ENCODE measurements at places on chromosomes 2 and 18.

- no peak for DNase-seq
Observed at GRCh38 chr2:207920321-207920720, 105.0 kb downstream of the PLEKHM3 start.

DNA sequence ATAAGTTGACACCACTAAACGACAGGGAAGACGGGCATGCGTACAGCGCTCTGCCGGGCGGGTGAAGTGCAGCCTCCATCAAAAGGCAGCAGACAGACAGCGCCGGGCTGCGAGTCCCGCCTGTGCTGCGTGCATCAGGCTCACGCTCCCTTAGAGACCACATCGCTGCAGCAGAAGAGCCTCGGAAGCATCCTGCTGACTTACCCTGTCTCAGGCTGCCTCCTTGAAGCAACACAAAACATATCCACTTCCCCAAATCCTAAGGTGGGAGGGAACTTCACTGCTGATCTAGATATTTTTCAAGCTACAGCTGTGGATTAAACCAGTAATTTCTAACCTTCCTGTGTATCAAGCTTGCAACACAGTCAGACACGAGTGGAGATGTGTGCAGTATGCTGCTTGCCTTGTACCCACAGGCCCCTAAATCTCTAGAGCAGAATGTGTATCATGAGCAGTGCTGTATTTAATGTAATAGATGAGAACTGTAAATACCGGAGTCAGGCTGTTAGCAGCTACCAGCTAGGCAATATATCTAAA lies 6.4 kb downstream of the MYT1L start:
- DNase-seq, result no peak

GRCh38 chr2:173062801-173063200 lies 12.8 kb upstream of the MAP3K20 start:
- no peak for DNase-seq

- DNase-seq, result peak; percentile 88
Observed at GRCh38 chr2:222722327-222722946, 51.0 kb downstream of the MOGAT1 start.

DNA sequence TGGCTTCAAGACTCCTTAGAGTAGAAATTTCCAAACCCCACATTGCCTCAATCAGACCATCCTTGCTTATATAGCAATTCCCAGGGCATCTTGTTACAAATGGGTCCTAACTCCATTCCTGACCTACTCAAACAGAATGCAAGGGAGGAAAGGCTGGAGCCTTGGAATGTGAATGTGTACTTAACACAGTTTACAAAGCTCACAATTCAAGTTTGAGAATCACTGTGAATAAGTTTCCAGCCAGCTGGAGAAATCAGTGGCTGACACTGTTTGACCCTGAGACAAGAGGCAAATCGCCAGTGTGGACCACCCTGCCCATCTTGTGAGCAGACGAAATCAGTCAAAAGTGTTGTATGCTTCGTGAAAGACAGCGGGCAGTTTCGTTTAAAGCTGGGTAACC lies 65.5 kb downstream of the SOWAHC start:
- peak; percentile 29 for DNase-seq

- DNase-seq, result no peak
Observed at GRCh38 chr18:45231617-45232016, 383.7 kb upstream of the SLC14A2 start.

DNA sequence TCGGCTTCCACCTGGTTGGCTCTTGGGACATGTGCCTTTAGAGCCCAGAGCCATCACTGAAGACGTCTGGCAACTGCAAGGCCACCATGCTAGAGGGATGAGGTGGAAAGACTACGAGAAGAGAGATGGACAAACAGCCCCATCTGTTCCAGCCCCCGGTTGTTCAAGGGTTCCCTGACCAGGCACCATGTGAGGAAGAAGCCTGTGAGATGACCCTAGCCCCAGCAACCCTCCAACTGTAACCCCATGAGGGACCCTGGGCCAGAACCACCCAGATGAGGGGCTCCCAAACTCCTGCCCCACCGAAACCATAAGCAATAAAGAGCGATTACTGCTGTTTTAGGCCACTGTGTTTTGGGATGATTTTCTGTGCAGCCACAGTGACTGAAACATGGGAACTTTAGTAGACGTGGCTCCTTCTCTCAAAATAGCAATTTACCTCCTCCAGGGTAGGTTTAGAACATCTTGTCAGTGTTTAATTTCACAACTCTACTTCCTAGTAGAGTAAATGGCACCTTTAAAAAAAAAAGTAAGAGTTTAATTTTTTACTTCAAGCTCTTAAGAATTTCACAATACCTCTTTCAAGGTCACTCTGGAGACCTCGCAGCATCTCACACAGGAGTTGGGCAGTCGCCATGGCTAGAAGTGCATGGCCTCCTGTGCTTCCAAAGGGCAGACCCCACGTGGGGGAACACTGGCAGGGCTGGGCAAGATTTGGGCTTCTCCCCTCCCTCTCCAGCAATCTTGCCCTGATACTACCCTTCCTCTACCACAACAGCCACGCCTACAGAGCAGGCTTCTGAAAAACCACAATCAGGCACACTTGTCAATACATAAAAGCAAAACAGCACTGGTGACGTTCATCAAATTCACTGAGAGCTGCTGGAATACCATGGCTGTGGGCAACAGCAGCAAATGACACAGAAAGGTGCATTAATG lies 48.8 kb downstream of the TMEM163 start:
- no peak for DNase-seq

DNA sequence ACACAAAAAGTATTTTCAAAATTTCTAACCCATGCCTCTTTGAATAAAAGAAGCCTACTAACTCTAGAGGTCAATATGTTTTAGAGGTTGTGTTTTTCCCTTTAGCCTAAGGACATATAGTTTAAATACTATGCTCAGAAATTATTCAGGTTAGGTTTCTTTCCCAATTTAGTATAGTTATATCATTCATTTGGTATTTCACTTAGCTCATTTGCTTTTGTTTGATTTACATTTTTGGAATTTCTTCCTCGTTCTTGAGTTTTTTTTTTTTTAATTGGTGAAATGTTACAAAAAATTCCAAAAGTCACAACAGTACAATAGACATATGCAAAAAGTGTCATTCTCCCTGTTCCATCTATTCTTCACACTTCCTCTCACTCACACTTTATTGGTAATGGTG lies 371.3 kb upstream of the TNP1 start:
- no peak for DNase-seq

- peak; percentile 44 for DNase-seq
Observed at GRCh38 chr18:73752965-73753364, 394.7 kb downstream of the FBXO15 start.

DNA sequence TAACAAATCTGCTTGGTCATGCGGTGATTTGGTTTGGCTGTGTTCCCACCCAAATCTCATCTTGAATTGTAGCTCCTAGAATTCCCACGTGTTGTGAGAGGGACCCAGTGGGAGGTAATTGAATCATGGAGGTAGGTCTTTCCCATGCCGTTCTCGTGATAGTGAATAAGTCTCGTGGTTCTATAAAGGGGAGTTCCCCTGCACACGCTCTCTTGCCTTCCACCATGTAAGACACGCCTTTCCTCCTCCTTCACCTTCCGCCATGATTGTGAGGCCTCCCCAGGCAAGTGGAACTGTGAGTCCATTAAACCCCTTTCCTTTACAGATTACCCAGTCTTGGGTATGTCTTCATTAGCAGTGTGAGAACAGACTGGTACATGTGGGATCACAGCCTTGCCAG lies 36.7 kb downstream of the TRABD2A start:
- DNase-seq, result no peak

DNA sequence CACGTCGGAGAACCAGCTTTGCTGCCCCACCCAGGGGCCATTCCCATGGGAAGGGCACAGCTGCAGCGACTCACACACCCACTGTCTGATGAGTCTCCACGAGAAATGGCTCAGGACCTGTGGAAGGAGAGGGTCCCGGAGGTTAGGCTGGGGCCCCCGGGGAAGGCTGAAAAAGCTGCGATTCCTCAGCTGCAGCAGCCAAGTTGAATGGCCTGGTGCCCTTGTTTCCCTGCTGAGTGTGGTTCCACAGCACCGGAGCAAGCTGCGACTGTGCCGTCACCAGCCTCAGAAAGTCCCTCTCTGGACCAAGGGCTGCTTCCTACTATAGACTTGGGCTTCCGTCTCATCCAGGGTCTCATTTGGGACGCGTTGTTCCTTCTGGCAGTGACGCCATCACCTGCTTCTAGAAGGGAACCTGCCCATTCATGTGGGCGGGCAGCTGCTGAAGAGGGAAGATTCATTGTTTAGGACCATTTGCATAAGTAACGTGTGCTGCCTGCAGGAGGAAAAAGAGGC lies 180.2 kb downstream of the INHBB start:
- no peak for DNase-seq

DNA sequence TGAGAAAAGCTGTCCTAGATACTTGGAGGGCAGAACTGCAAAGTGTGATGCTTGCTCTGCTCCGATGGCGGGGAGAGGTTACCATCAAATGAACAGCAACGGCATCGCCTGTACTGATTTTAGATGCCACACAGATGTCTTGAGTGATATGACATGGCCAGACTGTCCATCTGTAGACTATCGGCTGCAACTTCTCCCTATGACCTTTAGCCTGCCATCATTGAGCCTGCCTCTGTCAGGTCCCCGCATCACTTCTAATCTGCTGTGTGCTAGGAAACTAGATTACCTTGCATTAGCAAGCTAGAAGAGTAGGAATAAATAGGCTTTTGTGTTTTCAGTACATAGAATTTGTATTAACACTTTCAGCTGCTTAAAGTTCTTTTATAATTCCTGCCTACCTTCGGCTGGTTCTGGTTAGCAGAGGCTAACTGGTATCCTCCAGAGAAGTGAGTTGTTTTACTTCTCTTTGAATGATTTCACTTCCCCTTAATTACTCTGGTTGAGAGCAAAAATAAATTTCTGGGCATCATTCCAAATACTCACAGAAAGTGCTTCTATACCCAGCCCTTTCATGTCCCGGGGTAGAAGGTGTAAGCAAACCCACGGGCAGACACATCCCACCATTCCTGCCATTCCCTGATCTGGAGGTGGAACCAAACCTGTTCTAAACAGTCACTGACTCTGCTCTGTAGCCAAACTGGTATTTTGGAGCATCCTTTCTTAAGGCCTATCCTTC lies 24.0 kb downstream of the GAREM2 start:
- no peak for DNase-seq

DNA sequence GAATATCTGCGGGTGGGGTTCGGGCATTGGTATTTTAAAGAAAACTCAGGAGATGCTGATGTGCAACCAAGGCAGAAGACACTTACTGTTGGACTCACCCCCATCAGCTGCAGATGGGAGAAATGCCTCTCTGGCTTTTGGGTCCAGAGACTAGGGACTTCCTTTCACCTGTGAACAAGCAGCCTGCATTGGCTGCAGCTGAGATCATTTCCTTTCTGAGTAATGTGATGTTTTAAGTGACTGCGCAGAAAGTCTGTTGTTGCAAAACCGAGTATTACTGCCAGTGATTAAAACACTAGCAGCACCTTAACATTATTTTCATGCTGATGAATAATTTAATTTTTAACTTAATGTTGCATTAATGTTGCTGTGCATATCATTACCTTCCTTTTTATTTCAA lies 143.0 kb downstream of the TSN start:
- peak; percentile 27 for DNase-seq

DNA sequence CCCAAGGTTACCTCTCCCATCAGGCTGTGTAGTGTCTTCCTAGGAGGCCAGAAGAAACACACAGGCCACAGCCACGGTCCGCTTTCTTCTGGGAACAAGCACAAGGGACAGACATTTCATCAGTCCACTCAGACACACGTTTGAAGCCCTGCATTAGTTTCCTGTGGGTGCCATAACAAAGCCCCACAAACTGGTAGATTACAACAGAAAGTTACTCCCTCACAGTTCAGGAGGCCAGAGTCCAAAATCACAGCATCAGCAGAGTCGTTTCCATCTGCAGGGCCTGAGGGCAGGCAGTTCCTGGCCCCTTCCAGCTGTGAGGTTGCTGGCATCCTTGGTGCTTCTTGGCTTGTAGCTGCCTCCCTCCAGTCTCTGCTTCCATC lies 8.8 kb upstream of the PRLH start:
- DNase-seq, result no peak

- DNase-seq, result no peak
Observed at GRCh38 chr2:107263628-107264027, 377.7 kb upstream of the ST6GAL2 start.
